ENCODE measurements at places on chromosomes 7 and 10. TPM values are rescaled to one million over a fixed set of nuclear protein-coding genes. Genes with fewer than 3 reads are reported as not detected.

DNA sequence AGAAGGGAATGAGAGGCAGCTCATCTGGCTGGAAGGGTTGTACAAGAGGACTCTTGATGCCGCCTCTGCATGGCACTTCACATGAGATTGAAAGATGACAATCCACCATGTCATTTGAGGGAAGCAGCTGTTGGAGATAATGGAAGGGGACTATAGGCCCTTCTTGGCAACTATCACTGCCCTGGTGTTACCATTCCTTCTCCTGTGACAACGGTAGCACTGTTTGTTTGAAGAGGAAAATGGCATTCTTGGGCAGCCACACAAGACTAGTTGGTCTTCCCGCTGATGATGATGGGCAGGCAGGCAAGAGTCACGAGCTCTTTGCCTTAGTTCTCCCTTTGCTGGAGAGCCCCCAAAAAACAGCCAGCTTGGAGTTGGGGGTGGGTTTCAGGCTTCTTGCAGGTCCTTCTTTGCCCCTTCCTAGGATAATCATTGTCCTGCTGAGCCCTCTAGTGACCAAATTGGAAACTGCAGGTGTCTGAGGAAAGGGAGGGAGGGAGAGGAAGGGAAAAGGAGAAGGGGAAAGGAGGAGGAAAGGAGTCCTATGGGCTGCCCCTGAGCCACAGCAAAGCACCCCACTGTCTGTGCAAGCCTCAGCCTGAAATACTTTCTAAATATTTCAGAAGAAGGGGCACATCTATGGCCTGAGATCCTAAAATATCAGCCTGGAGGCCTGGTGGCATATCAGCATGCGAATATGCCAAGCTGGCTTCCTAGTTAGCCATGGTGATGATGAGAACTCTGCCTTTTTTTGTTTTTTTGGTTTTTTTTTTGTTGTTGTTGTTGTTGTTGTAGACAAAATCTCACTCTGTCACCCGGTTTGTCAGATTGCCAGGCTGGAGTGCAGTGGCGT is 165.6 kb upstream of the KMT2E start:
- DNase-seq = peak; percentile 17

DNA sequence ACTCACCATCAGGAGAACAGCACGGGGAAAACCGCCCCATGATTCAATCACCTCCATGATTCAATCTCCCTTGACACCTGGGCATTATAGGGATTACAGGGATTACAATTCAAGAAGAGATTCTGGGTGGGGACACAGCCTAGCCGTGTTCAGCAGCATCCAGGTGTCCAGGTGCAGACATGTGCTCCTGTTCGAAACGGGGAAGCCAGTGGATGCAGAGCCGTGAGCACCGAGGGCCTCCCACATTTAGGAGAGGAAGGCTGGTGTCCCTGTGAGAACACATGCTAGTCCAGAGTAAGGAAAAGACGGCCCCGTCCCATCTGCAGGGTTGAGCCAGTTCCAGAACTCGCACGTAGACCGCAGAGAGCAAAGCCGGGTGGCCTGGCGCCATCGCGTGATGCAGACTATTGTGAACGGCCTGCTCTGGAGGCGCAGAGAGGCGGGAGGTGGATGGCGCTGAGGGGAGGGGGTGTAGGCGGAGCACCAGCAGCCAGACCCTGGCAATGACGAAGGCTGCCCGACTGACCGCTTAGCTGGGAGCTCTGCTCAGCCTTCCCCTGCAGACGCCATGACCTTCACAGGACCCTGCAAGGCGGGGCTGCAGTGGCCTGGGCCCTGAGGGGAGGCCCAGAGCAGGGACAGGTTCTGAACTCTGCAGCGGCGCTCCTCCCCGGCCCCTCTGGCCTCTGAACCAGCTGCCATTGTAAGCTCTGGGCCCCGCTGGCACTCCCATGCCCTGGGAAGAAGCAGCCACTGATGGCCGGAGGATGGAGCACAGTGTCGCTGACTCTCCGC is 141.6 kb upstream of the TCERG1L start:
- no peak for DNase-seq

FRAT1 gene
- total RNA-seq = 2.8 TPM

GRCh38 chr7:112668561-112668960 is 121.6 kb downstream of the TMEM168 start:
- DNase-seq = no peak

TMEM139 gene
- total RNA-seq = not detected

HYAL4 gene
- not detected for total RNA-seq

DNA sequence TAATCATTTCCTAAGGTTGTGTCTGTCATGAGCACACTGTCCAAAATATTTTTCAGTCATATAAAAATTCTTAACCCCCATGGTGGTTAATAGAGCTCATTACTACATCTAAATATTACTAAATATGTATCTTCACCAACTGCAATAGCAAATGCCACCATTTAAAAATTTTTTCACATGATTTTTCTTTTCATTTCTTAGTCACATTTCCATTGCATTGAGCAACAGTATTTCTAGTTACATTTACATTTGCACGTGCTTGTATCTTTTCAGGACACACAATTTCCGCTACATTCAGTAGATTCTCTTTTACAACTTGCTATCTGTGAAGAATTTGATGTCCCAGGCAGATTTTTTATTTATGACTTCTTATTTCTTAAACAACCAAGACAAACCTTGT is 5.2 kb upstream of the TAS2R40 start:
- no peak for DNase-seq

- peak; percentile 23 for DNase-seq
Observed at GRCh38 chr7:78226059-78226719, 427.6 kb downstream of the PHTF2 start.

All from fibroblast of lung (primary cell).